ENCODE measurements at places on chromosomes 16 and 17. TPM values are rescaled to one million over a fixed set of nuclear protein-coding genes. Genes with fewer than 3 reads are reported as not detected.

ANKRD40CL gene
- total RNA-seq: not detected

HOXB3 gene
- 2.7 TPM for total RNA-seq

TIMM22 gene
- 17.8 TPM for total RNA-seq

KRTAP9-8 gene
- total RNA-seq: not detected

CSHL1 gene
- total RNA-seq: not detected

ACAP1 gene
- total RNA-seq: 1.9 TPM

CSH1 gene
- total RNA-seq: not detected

TMC5 gene
- total RNA-seq: not detected
